Endothelial cell (in vitro differentiated cells): ENCODE measurements at places on chromosomes 5 and 9. TPM values are rescaled to one million over a fixed set of nuclear protein-coding genes. Genes with fewer than 3 reads are reported as not detected.

The PCDHGC4 gene
- total RNA-seq = 3.5 TPM

The CCL28 gene
- total RNA-seq = 0.46 TPM

The FAM169A gene
- 21.1 TPM for total RNA-seq

The GARIN3 gene
- total RNA-seq = not detected

The IL5 gene
- not detected for total RNA-seq

The SPATA6L gene
- 6.7 TPM for total RNA-seq

The OGN gene
- total RNA-seq = not detected

DNA sequence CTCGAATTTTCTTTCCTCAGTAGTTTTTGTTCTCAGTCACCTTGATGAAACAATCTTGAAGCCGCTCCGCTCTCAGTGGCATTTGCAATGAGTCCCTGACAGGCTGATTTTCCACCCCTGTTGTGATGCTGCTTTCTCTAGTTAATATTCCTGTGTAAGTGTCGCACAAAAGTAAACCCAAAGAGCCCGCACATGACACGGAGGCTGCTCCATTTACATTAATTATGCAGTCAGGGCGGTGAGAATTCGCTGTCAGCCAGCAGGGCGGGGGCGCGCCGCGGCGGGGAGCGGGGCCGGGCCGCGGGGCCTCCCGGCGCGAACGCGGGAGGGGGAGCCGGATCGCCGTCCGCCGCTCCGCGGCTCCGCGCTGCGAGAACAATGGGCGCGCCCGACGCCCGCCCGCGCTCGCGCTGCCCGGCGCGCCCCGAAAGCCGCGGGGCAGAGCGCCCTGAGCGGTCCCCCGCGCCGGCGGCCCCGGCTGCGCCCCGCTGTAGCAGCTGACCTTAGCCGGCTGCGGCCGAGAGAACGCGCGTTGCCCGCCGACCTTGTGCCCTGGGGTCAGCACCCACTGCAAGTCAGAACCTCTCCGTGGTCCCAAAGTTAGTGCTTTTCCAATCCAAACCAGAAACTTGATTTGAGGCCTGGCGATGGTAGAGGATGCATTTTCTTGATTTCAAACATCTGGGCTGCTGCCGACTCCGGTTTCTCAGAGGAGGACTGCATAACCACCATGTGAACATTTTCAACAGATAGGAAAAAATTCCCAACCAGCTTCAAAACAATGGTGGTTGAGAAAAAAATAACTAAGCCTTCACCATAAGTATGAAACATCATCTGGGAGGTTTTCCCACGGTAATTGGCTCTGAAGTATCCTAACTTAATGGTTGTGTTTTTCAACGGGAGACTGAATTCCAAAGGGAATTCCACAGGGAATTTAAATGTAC lies 142.6 kb downstream of the PBX3 start:
- DNase-seq = peak; percentile 39

- no peak for DNase-seq
These were observed at the start of gene PCDHGB3 for GRCh38 chr5:141369994-141370848. TSS of gene PCDHGB3 (plus strand) at chr5:141370242. CDS start at chr5:141370395, 153 bp downstream.

DNA sequence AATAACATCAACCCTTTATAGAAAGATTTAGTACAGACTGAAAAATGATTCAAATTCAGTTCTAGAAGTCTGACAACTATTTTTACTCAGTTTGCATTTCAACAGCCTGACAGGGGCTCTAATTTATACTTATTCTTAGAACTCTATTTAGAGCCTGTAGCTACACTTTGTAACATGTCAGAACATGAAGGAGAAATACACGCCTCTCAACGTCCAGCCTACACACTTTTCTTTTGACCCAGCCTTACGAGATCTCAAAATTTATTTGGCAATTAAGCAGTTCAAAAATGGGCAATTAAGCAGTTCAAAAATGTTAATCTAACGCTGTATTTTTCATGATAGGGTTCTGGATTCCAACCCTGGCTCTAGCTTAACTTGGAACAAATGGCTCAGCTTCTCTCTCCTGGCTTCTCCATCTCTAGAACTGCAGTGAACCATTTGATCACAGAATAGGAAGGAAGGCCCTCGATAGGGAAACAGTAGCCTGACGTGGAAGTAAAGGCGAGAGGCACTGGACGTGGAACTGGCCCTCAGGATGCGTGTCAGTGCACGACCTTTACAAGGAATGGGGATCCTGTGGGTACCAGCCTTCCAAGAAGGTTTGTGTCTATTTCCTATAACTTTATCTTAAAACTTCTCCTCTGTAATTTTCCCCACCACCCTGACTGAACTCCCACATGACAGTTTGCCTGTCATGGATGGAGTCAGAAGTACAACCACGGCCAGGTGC lies 66.4 kb downstream of the PRRT1B start:
- no peak for DNase-seq

DNA sequence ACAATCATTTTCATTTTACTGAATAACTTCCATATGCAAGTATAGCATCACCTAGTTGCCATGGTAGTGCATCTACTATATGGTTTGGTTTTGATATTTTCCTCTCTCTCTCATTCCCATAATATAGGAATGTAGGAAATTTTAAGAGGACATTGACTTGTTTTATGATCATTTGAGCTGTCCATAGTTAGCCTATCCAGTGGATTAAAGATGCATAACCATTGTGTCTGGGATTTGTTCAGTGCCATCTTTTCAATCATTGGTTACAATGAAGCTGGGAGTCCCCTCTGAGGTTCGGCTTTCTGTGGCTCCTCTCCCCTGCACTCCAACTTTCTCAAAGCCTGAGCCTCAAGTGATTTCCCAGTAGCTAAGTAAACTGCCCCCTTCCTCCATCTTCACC lies 458.5 kb downstream of the RAB3C start:
- no peak for DNase-seq

DNA sequence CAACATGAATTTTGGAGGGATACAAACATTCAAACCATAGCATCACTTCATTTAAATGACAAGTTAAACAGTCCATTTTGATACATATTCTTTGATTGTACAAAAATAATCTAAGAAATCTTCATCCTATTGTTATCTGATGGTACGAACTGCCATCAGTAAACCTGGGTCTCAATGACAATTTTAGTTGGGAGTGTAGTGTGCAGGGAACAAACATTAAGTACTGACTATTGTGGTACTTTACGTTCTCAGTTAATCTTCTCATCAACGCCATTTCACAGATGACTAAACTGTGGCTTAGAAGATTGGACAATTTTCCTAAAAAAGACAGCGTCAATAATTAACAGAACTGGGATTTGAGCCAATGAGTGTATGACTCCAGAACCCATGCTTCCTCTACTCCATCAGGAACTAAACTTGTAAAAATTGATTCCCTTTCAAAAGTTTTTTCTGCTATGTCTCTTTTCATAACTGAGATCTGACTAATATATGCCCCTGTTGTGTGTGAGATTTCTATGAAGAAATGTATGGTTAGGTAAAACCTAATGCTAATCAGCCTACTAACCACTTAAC lies 21.1 kb downstream of the TNPO1 start:
- DNase-seq = no peak

- no peak for DNase-seq
These were observed 32.4 kb upstream of the CEP120 start for GRCh38 chr5:123455640-123456039.

DNA sequence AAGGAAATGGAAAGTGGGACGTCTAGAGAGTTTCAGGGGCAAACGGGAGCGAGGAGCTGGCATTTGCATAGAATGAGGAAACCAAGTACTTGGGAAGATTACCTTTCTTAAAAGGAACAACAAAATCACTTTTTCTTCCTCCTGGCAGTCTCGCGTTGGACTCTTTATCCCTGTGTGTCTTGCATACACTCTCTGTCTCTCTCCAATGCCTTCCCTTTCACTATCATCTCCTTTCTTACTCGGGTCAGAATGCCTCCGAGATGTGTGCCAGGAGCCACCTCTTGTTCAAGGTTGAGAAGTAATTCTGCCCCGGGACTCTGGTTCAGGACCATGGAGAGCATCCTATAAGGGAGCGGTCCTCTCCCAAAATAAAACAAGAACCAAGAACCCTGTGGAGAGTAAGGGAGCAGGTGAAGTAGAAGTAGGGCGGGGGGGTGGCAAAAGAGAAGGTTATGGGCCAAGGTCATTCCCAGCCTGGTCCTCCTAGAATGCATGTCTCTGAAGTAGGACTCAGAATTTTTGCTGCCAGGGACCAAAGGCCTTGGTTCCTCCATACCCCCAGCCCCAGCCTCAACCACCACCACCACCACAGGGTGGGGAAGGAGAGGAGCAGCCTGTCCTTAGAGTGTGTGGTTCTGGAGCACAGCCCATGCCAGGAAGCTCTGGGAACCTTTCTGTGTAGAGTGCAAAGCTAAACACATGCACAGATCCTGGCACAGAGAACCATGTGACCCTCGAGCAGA lies 72.1 kb upstream of the ARAP3 start:
- DNase-seq = peak; percentile 64

GRCh38 chr5:84028093-84028492 lies 307.4 kb upstream of the HAPLN1 start:
- no peak for DNase-seq

- no peak for DNase-seq
These were observed 33.5 kb downstream of the PRKACG start for GRCh38 chr9:68980341-68980914.

DNA sequence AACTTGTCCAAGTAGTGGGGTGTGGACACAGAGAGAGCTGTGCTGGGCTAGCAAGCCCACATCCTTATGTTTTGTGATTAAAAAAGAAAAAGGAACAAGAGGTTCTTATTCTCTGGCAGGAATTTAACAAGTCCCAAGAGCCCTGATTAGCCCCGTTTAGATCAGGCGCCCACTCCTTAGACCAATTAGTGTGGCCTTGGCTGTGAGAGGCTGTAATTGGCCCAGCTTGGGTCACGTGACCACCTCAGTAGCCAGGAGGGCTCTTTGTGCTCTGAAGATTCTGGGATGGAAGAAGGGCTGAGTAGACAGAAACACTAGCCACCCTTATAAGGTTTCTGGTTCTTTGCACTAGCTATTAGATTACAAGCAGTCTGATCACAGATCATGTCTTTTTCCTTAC lies 31.1 kb downstream of the GCNT4 start:
- DNase-seq = no peak

- DNase-seq = no peak
These were observed 5.7 kb downstream of the RABGAP1 start for GRCh38 chr9:122946461-122947005.

GRCh38 chr5:36569491-36569890 lies 36.9 kb upstream of the SLC1A3 start:
- DNase-seq = no peak

GRCh38 chr9:135037521-135038250 lies 49.8 kb upstream of the OLFM1 start:
- DNase-seq = no peak
